GM10248 (cell line): ENCODE measurements at places on chromosomes 11 and 22.

DNA sequence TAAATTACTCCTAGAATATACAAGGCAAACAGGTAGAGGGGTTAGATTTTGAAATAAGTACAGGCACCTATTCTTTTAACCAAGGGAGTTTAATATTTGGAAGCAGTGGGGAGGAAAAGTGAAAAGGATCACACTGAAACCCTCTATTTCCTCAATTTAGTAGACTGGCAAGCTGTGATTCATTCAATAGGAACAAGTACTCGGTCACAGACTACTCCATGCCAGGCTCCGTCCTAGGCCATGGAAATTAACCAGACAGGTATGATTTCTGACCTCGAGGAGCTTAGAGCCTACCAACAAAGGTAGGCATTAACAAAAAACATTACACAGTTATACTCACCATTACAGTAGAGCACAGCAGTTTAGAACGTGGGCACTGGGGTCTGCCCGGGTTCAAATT is 40.9 kb downstream of the SIK3 start:
- no peak for DNase-seq

GRCh38 chr22:19599626-19600243 is 75.5 kb upstream of the CLDN5 start:
- no peak for DNase-seq

DNA sequence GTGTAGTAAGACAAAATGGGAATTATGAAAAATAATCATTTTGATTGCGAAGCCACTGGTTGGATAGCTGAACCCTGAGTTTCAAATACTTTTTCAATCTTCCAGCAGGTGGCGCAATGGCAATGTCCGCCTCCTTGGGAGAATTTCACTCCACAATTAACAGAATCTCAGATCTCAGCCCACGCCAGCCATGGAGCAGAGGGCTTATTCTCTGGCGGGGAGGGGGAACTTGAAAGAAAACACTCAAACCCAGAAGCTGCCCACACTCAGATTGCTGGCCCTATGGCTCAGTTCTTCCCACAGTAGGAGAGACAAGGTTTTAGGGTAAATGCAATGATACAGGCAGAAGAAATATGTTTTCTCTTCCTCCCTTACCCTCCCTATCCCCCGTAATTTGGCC is 38.7 kb upstream of the RCN1 start:
- DNase-seq = peak; percentile 52

- DNase-seq = peak; percentile 62
These were observed at the start of gene BATF2 for GRCh38 chr11:64996710-64997380. BATF2 (minus strand) TSS chr11:64996971; CDS start chr11:64996914, 57 bp downstream.

DNA sequence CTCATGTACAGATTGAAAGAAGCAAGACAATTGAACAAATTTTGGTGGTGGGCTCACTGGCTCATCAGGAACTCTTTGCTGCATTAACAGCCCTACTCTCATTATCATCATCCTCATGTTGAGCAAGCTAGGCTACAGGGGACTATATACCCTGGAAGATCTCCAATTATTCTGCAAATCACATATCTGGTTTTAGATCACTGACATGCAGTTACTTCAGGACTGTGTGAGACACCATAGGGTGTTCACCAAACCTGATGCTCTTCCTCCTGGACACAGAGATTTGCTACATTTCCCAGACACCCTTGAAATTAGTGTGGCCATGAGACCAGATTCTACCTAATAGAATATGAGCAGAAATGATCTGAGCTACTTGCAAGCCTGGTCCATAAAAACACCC is 23.0 kb upstream of the ME3 start:
- DNase-seq = no peak

DNA sequence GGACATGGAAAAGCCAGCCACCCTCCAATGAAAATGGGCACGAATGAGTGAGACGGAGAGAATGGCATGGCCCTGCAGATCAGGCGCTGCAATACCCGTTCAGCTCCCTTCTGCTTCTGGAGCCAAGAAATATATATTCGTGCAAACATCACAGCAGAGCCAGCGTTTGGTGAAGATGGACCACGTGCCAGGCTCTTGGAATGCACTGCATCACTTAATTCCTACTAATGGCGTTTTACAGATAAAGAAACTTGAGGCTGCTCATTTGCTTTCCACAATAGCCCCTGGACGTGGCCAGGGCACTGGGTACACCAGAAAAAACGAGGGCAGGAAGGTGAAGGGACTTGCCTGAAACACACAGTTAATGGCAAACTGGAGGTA is 1.6 kb upstream of the FXYD2 start:
- DNase-seq = no peak

- no peak for DNase-seq
These were observed 1.1 kb downstream of the MTA2 start for GRCh38 chr11:62600367-62601121.

- no peak for DNase-seq
These were observed at the start of gene HSPA8 for GRCh38 chr11:123061403-123062157. HSPA8 (minus strand) TSS chr11:123062136; CDS start chr11:123061324, 812 bp downstream.

- DNase-seq = no peak
These were observed 1066.9 kb downstream of the BRD1 start for GRCh38 chr22:48760481-48761390.

- no peak for DNase-seq
These were observed 8.9 kb upstream of the CHKA start for GRCh38 chr11:68130121-68130520.

DNA sequence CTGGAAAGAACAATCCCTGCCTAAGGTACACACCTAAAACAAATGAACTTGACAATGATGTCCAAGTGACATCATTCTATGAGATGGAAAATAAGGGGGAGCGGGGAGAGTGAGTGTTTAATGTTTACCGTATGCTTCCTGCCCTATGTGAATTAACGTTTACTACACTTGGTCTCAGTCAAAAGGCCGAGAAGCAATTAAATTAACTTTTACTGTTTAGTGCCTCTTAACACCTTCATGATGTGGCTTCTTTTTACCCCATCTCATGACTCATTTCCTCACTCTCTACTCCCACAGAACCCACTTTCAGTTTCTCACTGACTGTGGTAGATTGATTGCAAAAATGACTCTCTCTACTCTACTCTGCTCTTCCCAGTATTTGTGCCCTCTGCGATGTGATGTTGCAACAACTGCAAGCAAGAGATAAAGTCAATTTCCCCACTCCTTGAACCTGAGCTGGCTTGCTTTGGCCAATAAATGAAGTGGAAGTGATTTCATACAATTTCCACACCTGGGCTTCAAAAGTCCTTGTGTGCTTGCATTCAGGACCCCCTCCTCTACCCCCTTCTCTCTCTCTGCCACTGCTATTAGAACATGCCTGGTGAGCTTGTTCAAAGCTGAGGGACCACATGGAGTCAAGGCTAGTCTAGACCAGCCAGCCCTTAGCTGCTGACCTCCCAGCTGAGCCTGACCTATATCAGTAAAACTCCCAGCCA is 11.6 kb upstream of the ALKBH3 start:
- peak; percentile 80 for DNase-seq

- DNase-seq = no peak
These were observed 15.6 kb downstream of the OVCH2 start for GRCh38 chr11:7690648-7691047.

DNA sequence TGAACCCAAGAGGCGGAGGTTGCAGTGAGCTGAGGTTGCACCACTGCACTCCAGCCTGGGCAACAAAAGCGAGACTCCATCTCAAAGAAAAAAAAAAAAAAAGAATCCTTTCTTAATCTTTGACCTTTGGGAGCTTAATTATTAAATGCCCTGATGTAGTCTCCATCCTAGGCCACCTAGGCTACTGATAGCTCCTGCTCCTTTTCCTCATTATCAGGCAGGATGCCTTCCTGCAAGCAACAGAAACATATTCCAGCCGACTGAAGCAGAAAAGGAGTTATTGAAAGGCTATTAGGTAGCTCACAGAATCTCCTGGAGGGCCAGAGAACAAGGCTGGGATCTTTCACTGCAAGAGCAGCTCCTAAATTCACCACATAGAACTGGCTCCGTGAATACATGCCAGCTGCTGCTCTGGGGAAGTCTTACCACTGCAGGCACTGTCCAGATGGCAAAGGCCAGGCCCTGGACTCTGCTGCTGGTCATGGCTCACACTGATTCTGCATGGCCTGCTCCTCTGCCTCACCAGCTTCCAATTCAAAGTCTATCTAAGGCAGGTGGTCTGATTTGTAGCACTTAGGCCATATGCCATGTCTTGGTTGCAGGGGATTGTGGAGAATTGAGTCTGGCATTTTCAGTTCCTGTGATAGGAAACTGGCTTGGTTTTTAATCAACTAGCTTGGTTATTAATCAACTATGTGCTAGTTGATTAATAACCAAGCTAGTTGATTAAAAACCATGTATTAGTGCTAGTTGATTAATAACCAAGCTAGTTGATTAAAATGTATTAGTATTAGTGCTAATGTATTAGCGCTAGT is 26.0 kb upstream of the POLD3 start:
- no peak for DNase-seq

DNA sequence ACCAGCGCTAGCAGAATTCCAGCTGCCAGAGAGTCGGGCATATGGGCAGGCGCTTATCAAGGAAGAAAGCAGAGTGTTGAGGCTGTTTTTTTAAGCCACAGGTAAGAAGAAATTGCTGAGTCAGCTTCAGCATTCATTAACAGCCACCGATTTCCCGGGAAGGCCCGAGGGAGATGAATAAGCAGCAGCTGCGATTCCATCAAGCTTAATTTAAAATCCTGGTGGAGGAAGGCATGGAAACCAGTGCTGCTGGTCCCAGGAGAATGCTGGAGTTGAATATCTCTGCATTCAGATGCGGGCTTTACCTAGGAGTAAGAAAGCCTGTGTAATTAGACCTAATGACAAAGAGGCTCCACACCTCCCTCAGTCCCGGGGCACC is 168.8 kb downstream of the BRD1 start:
- DNase-seq = no peak

- DNase-seq = no peak
These were observed 632.9 kb upstream of the CADM1 start for GRCh38 chr11:116136987-116137674.

DNA sequence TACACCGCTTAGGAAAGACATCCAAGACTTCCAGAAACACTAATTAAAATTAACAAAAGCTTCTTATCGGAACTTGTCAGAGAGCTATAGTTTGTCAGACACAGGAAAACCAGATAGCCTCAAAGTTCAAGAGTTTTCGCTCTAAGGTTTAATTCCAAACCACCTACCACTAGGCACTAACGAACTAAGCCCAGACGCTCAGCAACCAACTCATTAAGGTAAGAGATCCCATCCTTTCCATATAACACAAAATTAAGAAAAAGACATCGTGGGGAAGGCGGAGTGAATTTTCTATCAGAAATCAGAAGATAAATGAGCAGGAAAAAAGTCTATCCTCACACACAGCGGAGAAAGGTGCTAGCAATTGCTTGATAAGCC is 382 bp downstream of the IMMP1L start:
- DNase-seq = peak; percentile 15

DNA sequence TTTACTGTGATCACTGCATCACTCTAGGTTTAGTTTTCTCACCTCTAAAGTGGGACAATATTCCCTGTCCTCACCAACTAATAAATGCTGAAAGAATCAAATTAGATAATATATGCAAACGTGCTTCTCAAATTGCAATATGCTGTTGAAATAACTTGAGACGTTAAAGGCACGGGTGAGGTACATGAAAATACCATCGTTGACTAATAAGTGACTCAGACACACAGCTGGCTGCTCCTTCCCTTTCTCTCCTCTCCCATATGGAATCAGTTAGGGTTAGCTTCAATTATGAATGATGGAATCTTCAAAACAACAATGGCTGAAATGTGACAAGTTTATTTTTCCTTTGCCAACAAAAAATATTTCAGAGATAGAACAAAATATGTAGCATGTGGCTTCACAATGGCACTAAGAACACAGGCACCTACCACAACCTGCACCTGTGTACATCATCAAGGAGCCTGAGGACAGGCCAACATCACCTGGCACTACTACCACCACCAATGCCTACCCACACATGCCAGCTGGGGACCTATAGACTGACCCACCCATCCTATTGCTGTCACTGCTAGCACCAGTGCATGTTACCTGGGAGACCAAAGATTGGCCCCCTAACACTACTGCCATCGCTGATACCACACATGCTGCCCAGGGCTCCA is 13.7 kb downstream of the GDPD4 start:
- DNase-seq = no peak

- DNase-seq = peak; percentile 25
These were observed 9.2 kb downstream of the OR8B4 start for GRCh38 chr11:124415356-124415923.

GRCh38 chr11:89065066-89065465 is 716 bp downstream of the GRM5 start:
- DNase-seq = no peak

DNA sequence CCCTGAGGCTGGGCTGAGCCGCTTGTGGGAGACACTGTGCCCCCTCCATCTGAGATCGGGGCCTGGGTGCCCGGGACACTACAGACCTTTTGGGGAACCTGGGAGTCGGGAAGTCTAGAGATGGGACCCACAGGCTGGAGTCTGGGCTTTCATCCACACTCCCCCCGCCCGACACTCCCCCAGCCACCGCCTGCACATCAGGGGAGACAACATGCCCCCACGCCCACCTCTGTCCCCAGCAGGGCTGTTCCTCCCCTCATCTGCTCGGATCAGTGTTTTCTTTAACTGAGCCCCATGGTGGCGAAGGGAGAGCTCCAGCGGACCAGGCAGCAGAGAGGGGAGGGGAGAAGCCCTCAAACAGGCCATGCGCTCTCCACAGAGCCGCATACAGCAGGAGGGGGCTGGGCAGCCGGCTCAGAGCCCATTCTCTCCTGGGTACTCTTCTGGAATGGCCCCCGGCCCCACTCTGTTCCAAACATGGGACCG is 174.7 kb downstream of the IGLL1 start:
- DNase-seq = no peak

- DNase-seq = peak; percentile 97
These were observed 271 bp downstream of the FKBP2 start for GRCh38 chr11:64241241-64241490.

GRCh38 chr22:20793748-20794649 is 20.1 kb downstream of the SERPIND1 start:
- DNase-seq = no peak

DNA sequence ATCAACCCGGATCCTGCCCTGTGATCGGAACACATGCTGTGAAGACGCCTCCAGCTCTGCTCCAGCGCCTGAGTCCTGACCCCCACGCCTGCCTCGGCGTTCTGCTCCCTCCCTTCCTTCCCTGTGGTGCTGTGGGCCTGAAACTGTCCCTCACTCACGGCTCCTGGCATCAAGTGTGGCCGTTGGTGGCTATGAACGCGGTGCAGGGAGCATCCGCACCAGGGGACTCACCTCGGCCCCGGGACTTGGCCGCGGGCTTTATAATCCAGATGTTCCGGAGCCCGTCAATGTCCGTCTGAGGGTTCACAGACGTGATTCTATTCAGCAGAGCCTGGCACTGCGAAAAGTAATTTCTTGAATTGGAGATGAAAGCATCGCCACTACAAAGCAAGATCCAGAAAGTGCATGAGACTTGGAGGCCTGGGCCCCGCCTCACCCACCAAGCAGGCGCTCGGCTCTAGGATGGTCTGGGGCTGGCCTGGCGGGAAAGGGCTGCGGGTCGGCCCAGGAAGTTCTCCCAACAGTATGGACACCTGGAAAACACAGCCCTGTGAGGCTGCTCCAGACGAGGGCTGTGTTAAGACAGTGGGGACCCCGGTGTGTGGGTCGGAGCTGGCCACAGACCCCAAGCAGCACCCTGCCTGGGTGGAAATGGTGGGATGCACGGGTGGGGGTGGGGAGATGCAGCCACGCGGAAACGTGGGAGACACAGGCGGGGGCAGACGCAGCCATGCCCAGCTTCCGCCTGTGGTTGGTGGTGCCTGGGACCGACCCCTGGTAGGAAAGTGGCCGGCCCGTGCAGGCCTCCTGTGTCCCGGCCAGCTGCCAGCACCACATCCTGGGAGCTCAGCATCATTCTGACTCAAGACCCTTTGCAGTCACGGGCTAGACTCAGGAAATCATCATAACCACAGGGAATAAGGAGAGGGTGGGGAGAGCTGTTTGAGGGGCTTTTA is 21.8 kb upstream of the IL17REL start:
- no peak for DNase-seq

- no peak for DNase-seq
These were observed 12.3 kb upstream of the LINC01488 start for GRCh38 chr11:69468911-69469885.
